SK-N-SH treated with all-trans-retinoic acid at 6 μM for 48 hours (cell line): ENCODE measurements at places on chromosomes 12 and 14.

DNA sequence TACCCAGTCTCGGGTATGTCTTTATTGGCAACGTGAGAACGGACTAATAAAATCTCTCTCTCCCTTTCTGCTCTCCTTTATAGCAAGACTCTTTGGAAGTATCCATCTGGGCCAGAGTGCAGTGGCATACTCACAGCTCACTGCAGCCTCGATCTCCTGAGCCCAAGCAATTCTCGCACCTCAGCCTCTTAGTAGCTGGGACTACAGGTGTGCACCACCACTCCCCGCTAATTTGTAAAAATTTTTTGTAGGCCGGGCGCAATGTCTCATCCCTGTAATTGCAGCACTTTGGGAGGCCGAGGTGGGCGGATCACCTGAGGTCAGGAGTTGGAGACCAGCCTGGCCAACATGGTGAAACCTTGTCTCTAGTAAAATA, 33.2 kb upstream of the PPP2R5C start:
- no peak for ATAC-seq

DNA sequence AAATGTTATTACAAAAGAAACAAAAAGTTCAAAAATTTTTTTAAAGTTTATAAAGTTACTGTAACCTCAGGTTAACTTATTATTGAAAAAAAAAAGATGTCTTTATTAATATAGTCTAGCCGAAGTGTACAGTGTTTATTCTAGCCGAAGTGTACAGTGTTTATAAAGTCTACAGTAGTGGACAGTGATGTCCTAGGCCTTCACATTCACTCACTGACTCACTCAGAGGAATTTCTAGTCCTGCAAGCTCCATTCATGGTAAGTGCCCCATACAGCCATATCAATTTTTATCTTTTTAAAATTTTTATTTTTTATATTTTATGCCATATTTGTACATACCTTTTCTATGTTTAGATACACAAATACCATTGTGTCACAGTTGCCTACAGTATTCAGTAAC, 10.4 kb downstream of the ATG2B start:
- ATAC-seq = no peak

DNA sequence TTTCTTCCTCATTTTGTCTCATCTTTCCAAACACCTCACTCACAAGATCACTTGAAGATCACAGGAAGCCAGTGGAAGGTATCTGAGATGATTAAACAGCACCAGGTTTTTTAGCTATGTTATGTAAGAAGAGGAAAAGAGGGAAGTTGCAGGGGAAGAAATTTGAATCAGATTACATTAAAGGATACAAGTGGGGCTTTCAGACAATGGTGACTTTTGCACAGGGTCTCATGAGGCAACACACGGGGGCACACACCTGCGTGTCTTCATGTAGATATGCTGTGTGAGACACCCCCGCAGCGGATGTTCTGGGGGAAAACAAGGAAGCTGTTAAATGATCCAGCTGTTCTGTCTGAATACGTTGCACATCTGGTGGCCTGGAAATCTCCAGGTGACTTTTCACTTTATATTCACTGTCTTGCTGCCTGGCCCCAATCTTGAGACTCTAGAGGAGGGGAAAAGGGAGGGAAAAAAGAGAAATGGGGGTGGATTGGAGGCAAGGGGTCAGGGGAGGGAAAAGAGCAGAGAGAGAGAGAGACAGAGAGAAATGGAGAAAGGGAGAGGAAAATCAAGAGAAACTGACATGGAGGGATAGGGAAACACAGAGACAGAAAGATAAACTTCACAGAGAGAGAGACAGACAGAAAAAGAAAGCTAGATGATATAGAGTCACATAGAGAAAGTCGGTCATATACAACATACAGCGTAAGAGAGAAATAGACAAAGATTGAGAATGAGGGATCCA, 36.3 kb upstream of the PPP1CC start:
- ATAC-seq = no peak

DNA sequence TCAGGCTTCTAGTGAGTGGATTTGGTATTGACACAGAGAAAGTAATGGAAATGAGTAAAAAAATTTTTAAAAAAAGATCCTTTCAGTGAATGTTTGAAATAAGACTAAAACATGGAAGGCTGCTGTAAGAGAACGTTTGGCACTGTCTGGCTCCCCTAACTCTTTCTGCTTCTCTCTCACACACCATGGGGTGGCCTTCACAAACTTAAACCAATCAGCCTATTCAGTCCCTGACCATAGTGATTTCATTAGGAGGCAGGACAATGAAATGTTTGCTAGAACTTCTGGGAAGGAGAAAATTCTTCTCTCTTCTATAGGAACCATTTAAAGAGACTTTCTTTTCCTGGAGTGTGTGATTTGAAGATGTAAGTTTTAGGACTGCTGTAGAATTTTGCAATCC, 84.2 kb upstream of the GRIN2B start:
- no peak for ATAC-seq

- ATAC-seq = no peak
Measured at GRCh38 chr12:94930772-94931171, 72.7 kb downstream of the NDUFA12 start.

DNA sequence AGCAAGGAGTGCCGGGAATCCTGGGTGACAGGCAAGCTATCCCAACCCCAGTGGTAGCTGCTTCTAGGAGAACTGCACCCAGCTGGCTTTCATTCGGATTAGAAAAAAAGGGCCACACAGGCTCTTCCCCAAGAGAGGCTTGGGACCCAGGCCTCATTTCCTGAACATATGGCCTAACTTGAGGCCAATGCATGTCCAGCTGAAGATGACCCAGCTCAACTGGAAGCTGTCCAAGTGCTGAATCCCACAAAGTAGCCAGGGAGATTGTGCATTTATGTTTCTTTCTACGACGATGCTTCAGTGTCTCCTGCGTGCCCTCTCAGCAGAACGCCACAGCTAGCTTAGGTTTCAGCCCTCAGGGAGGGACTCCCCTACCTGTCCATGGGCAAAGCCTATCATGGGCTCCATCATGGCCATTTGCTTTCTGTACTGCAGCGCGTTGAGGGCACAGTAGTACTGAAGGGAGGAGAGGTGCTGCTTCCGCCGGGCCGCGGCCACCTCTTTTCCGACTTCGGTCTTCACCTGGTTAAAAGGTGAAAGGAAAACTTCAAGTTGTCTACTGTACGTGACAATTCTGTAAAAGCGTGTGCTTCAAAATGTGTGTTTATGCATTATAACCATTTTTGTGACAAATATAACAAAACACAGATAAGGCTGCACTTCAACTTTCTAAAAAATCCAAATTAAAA, 29.1 kb downstream of the APPL2 start:
- ATAC-seq = no peak

DNA sequence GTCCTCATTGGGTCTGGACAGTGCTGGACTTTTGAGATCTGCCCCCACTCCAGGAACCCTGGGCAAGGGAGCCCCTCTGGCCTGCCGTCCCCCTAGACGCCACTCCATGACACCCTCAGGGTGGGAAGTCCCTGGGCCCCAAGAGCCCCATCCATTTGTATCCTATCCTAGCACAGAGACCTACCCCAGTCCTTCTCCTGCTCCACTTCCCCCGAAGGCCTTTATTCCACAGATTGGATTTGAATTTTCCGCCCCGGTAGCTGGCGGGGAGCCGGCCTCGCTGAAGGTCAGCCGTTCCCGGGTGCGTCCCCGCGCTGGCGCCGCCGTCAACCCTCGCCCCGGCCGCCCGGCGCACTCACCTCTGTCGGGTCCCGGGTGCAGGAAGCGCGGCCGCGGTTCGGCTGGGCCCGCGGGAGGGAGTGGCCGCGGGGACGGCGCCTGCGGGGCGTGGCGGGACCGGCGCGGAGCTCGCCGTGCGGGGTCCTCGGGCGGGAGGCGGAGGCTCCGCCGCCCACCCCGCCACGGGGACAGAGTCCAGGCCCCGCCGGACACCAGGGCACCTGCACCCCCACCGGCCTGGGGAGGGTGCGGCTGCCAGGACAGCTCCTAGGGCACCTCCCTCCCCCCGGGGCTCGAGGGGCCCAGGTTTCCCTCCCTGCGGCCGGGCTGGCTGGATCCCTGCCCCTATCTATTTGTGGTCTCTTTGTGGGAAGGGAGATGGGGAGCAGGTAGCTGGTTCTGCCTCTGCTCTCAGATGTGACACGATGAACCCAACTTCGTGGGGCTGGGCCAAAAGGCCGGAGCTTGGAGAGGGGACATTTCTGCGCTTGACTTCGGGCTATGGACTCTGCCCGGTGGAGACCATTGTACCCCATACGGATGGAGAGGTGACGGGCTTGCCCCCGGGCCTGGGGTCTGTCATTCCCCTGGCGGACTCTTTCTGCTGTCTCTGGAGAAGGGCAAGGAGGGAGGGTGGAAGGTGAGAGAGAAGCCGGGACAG, 19.9 kb upstream of the GPR68 start:
- ATAC-seq = no peak

GRCh38 chr14:21171128-21171527, 15.3 kb upstream of the OR5AU1 start:
- ATAC-seq = no peak

GRCh38 chr12:46744283-46744682, 81.5 kb downstream of the SLC38A4 start:
- ATAC-seq = no peak

- ATAC-seq = peak; percentile 94
Measured at GRCh38 chr12:113912760-113913329, 53.3 kb downstream of the RBM19 start.

- peak; percentile 69 for ATAC-seq
Measured at GRCh38 chr12:27969624-27970400, 2.7 kb downstream of the PTHLH start.
